ENCODE measurements at places on chromosomes 7 and 10. TPM values are rescaled to one million over a fixed set of nuclear protein-coding genes. Genes with fewer than 3 reads are reported as not detected.

HOXA3 gene
- 0.98 TPM for total RNA-seq

MMD2 gene
- total RNA-seq = not detected

SLC29A4 gene
- 1.4 TPM for total RNA-seq

NXPH1 gene
- not detected for total RNA-seq
